Vagina (tissue), 2 donors: ENCODE measurements at places on chromosomes 11 and 22.

- DNase-seq, result no peak
These were observed 74.7 kb downstream of the KCNQ1 start for GRCh38 chr11:2519517-2519861.

DNA sequence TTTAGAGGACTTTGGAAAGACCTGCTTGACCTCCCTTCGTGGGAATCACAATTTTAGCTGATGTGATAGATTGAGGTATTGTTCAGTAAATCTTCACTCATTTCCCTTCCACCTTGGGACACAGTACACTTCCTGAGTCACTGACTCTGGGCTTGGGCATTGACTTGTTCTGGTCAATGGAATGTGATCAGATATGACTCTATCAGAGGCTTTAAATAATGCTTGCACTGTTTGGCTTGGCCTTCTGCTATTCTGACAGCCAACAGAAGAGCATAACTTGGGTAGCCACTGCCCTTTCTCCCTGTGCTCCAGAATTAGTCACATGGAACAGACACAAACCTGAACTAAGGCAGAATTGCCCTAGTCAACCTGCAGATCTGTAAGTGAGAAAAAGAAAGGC is 12.5 kb downstream of the PRR5L start:
- DNase-seq, result no peak

DNA sequence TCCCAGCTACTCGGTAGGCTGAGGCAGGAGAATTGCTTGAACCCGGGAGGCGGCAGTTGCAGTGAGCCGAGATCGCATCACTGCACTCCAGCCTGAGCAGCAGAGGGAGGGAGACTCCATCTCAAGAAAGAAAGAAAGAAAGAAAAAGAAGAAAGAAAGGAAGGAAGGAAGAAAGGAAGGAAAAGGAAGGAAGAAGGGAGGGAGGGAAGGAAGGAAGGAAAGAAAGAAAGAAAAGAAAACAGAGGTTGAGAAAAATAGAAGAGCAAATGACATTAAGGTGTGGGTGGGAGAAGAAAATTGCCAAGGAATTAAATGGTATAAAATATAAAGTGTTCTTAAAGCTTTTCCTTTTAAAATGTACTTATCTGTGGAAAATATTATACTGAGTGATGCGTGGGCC is 49.9 kb downstream of the AHNAK start:
- DNase-seq, result no peak

- DNase-seq, result no peak
These were observed 60.6 kb downstream of the PPP6R2 start for GRCh38 chr22:50403701-50404101.

GRCh38 chr11:83410605-83411565 is 124.7 kb upstream of the CCDC90B start:
- no peak for DNase-seq

- DNase-seq, result no peak
These were observed 4.8 kb upstream of the NOX4 start for GRCh38 chr11:89495951-89496350.

- no peak for DNase-seq
These were observed 5.1 kb downstream of the GRAMD4 start for GRCh38 chr22:46625113-46625842.

DNA sequence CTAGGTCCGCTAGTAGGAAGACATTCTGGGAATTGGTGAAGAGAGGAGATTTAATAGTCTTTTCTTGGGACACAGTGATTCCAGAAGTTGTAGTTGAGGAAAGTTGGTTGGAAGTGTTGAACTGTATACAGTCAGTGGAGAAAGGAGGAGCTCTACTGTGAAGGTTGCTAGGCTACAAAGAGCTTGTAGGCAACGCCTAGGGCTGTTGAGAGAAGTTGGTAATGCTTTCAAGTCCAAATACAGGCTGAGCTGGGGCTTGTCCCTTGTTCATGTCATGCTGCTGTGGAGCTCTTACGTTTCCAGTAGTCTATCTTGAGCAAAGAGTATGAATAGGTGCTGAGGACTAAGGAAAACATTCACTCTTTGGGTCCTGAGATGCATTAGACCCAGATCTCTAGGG is 1.1 kb downstream of the TBCEL start:
- no peak for DNase-seq

- DNase-seq, result no peak
These were observed 1064.9 kb upstream of the TENM4 start for GRCh38 chr11:80505771-80506170.

DNA sequence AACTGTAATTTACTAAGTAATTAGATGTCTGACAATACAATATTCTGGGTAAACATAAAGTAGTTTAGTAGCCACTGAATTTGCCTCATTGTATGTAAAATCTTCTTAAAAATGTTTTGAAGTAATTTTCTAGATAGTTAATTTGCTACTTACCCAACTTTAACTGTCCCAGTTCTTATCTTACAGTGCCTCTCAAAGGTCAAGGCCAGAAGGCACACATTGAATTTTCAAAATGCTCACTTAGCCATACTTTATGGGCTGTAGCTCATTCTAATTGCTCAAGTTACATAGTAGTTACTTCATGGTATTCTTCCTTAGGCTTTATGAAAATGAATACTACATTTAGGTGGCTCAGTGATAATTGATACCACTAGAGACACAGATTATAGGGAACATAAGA is 666.6 kb downstream of the CNTN5 start:
- no peak for DNase-seq

DNA sequence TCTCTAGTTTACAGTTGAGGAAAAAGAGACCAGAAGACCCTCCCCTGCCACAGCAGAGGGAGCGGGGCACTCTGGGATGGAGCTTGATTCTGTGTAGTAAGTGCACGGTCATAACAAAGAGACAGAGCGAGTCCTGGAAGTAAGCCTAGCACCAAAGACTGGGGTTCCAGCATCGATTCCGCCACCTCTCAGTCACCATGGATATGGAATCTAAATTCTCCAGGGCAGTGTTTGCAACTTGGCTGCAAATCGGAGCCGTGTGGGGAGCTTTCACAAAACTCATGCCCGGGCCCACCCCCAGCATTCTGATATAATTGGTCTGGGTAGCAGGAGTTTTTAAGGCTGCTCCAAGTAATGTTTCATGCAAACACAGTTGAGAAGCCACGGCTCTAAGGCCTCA is 129.5 kb upstream of the OPCML start:
- no peak for DNase-seq

GRCh38 chr11:63802637-63803414 is 10.4 kb upstream of the SPINDOC start:
- DNase-seq, result no peak
